Smooth muscle cell of the coronary artery (primary cell): ENCODE measurements at places on chromosomes 5 and 9. TPM values are rescaled to one million over a fixed set of nuclear protein-coding genes. Genes with fewer than 3 reads are reported as not detected.

PRSS3 gene
- total RNA-seq = 4.7 and 8.0 TPM in 2 replicates

GRM6 gene
- not detected in 2 replicates for total RNA-seq

CDX1 gene
- total RNA-seq = 0.12 and 0.15 TPM in 2 replicates

SPATA31A3 gene
- total RNA-seq = not detected in 2 replicates

TXNDC8 gene
- total RNA-seq = not detected in 2 replicates

PAEP gene
- total RNA-seq = not detected in 2 replicates
